Fibroblast of pulmonary artery (primary cell): ENCODE measurements at places on chromosomes 3 and 15.

DNA sequence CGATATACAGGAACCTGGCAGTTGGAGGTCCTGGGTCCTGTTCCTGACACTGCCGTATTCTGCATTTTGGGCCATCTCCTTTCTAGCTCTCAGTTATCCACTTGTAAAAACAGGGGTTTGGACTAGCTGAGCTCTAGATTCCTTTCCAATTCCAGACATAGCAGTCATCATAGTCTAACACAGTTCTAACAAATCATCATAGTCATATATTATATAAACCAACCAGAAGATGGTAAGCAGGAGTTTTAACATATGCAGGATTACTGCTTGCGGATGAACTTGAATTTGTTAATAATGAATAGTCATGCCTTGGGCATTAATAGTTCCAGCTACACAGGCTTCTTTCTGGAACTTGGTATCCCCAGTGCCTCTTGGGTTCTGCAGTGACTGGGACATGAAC is 26.6 kb downstream of the MASP1 start:
- DNase-seq: peak; percentile 22

- DNase-seq: peak; percentile 29
These were observed 47.5 kb downstream of the ALDH1L1 start for GRCh38 chr3:126132751-126133511.

- no peak for DNase-seq
These were observed 98.4 kb upstream of the ROBO1 start for GRCh38 chr3:79866162-79866561.

- DNase-seq: no peak
These were observed 7.6 kb upstream of the PLA2G4F start for GRCh38 chr15:42163947-42164550.

- DNase-seq: no peak
These were observed 41.4 kb upstream of the USP3 start for GRCh38 chr15:63463036-63463435.

DNA sequence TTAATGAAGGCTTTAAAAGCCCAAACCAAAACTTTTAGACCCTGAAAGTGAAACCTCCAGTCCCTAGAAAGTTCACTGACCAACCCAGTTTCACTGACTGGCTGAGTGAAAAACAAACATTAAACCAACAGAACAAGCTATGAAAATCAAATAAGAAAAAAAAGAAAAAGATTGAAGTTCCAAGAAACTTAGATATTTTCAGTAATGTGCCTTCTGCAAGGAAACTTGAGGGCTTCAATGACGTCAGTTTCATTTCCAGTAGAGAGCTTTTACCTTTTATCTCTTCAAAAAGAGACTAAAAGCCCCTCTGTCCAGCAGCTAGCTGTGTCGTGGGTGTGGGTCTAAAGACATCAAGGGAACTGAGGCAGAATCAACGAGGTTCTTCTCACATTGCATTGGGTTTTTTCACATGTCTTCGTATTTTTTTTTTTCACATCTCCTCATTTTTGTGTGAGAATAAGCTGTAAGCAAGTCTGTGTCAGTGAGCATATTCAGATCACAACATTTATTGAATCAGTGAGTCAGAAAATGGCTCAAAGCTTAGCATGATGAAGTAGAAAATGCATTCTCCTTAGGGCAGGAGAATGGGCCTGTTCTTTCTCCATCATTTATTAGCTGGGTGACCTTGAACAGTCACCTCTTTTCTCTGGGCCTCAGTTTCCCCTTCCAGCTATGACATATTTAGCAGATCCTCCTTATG is 54.8 kb upstream of the BCL6 start:
- DNase-seq: no peak

GRCh38 chr3:49903451-49904424 is at the start of gene MST1R:
TSS of gene MST1R (minus strand) at chr3:49903873. CDS start at chr3:49903609, 264 bp downstream.
- DNase-seq: peak; percentile 25

DNA sequence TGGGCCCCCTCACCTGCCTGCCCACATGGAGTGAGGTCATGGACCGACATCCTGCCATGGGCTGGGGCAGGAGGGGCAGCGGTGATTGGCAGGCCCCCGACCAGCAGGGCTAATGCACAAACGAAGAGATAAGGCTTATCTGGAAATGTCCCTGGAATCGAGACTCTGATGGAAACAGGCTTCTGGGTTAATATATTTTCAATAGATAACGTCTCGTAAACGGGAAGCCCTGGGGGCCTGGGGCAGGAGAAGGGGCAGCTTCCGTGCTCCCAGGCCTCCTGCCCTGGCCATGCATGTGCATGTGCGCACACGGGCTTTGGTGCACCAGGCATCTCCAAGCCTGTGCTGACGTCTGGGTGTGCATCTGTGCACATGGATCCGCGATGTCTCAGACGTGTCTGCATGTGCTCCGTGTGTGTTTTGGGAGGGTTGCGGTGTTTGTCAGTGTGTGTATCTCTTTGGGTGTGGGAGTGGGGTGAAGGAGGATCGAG is 55.1 kb downstream of the DNAJB8 start:
- DNase-seq: no peak

GRCh38 chr3:77720460-77720971 is 680.6 kb downstream of the ROBO2 start:
- no peak for DNase-seq
